ENCODE measurements at places on chromosomes 16 and 17.
A peak's percentile ranks its signal among the peaks of the same experiment; 100 is the strongest.

GRCh38 chr16:88013091-88013609, 61.9 kb downstream of the BANP start:
- no peak for ATAC-seq

DNA sequence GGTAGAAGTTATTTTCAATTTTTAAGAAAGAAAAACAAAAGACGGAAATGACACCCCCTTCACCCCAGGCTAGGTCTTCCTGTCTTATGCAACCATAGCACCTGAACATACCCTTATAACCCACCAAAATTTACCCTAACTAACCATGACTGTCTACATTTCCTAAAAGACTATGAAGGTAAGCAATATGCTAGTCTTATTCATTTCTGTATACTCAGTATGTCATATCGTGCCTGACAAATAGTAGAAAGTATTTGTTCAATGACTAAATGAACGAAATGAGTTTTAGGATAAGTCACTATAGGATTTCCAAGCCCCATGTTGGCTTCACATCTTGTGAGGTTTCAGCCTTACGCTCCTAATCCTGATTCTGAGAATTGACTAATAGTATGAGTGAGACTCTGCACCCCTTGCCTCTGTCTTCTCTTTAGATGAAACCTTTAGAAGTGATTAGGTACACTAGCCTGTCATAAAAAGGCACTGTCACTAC, 6.5 kb downstream of the ADAT1 start:
- ATAC-seq, result peak; percentile 93

GRCh38 chr17:63295288-63295687, 150.8 kb downstream of the CYB561 start:
- no peak for ATAC-seq

- ATAC-seq, result no peak
These were observed 13.2 kb upstream of the SLC12A3 start for GRCh38 chr16:56851671-56852400.

DNA sequence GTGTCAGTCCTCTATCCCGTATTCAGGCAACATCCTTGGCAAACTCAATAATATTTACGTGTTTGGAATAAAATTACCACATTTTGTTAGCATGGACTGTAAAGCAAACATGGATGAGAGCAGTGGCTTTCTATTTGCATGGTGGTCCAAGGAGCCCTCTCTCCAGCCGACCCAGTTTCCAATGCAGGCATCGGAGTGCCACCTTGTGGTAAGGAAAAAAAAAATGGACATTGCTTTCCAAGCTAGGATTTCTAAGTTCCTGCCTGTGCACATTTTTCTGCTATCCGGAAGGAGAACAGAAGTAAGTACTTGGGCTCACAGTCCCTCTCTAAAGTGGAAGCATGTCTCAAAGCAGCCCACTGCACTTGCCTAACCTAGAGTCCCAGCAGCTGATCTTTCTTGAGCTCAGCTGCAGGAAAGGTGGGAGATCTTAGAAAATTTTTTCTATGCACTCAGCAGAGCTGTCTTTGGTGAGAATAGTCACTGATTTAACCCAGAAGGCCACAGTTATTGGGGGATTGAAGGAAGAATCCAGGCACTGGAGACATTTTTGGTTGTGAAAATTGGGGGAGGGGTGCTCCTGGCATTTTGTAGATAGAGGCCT, 46.0 kb upstream of the ERCC4 start:
- no peak for ATAC-seq

- ATAC-seq, result no peak
These were observed 42.8 kb downstream of the PHKB start for GRCh38 chr16:47503936-47504335.

- no peak for ATAC-seq
These were observed 91.9 kb downstream of the USP32 start for GRCh38 chr17:60300011-60300410.

DNA sequence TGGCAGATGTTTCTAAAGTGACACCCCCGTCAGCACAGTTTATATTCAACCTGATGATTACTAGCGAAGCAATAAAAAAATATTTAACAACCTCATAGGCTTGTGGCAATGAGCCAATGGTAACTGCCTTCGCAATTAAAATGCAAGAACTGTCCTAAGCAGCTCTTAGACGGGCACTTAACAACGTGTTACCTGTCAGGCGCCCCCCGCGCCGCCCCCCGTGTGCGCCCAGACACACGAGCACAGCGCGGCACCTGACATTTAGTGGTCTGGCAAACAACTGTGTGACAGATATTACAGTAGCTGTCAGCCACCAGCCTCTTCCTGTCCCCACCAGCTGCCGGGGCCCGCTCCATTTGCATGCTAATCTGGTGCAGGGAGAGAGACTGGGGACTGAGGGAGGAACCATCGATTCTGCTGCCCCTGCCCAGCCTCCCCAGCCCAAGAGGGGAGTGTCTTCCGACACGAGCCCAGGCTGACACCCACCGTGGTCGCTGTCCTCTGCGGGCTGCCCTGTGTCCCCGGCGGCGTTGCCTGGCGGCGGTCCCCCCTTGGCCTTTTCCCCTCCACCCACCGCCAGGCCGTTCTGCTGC, 12.7 kb downstream of the NDUFAF8 start:
- no peak for ATAC-seq

GRCh38 chr17:78369791-78370381, 8.6 kb upstream of the PGS1 start:
- ATAC-seq, result no peak

GRCh38 chr16:28283798-28284577, 8.3 kb upstream of the SBK1 start:
- no peak for ATAC-seq

DNA sequence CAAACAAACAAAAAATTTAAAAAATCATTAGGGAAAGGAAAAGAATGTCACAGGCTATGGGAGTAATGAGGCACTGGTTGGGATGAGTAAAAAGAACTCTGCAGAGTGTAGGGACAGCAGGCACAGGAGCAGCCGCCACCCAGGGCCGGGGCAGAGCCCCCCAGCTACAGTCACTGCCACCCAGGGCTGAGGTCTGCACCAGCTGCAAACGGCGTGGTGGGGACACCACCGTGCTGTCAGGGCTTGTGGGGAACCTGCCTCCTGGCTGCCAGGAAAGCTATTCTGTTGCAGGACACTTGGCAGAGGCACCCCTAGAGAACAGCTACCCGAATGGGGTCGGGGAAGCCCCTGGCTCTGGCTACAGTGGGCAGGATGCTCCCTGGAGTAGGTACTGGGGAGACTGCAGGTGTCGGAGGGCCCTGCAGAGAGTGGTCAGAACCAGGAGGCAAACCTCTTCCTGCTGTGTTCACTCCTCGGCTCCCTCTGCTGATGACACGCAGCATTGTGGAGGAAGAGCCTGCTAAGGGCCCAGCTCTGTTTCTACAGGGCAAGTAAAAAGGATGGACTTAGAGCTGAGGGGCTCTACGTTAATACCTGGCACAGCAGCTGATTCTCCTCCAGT, 32.3 kb upstream of the CAPN15 start:
- ATAC-seq, result peak; percentile 23

DNA sequence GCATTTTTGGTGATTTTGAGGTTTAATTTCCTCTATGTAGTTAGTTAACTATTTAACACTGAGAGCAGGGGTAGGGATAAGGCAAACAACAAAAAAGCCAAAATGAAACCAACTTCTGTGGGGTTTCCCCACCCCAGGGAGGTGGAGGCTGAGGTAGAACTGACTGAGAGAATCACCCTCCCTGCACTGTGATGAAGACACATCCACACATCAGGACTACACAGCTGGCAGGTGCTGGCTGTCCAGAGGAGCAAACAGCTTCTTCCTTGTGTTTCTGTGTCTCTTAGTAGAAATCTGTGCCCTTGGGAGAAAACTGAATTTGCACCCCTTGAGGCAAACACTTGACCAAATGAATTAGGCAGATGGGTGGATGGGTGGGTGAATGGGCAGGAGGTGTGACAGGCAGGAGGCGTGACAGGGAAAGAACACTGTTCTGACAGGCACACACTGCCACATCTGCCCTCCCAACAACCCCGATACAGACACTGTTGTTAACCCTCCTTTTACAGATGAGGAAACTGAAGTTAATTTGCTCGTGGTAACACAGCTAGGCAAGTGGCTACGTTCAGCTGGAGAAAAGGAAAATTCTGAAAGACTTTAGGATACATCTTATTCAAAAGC, 62.9 kb upstream of the AMZ2 start:
- ATAC-seq, result peak; percentile 77

GRCh38 chr17:13474073-13474800, 127.5 kb downstream of the HS3ST3A1 start:
- no peak for ATAC-seq

- no peak for ATAC-seq
These were observed 7.1 kb downstream of the BCAR1 start for GRCh38 chr16:75244225-75244809.

DNA sequence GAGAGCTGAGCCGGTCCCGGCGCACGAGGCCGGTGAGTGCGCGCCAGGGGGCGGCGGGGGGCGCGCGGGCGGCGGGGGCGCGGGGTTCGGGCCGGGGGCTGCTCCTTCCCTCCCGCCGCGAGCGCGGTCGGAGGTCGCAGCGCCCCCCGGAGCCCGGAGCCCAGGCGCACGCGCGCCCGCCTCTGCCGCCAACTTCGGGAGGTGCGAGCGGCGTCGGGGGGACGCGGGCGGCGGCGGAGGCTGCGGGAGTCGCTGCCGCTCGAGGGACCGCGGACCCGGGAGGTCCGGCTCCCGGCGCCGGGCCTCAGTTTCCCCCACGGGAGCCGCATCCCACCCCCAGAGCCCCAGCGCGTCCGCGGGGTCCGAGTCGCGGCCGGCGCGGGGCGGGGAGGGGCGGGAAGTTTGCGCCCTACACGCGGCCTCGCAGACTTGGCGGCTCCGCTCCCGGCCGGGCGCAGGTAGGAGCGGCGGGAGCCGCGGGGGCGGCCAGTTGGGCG, at the start of gene PRR35:
Gene PRR35 (plus strand): TSS at position 191 of the 497 bp plus-strand sequence. CDS start 2,901 bp downstream, outside the sequence.
- no peak for ATAC-seq

DNA sequence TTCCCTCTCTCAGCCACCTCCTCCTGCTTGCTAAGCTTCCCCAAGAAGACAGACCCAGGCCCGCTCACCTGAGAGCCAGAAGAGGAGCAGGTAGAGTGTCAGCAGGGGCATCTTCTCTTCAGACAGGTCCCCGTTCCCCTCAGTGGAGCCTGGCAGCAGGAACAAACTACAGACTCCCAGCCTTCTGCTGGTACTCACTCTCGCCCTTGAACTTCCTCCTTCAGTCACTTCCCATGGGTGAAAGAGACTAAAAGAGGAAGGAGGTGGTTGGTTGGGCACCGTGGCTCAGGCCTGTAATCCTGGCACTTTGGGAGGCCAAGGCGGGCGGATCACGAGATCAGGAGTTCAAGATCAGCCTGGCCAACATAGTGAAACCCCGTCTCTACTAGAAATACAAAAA, at the start of gene CD300LF:
Gene CD300LF (minus strand): TSS at position 168 of the 400 bp plus-strand sequence. CDS start 57 bp downstream, at position 111.
- ATAC-seq, result no peak
